ENCODE measurements at places on chromosomes 3 and 15.
A peak's percentile ranks its signal among the peaks of the same experiment; 100 is the strongest.

- DNase-seq = no peak
Measured at GRCh38 chr15:53910236-53910849, 67.9 kb upstream of the UNC13C start.

GRCh38 chr3:109570408-109570807 is 233.1 kb upstream of the DPPA4 start:
- DNase-seq = no peak

DNA sequence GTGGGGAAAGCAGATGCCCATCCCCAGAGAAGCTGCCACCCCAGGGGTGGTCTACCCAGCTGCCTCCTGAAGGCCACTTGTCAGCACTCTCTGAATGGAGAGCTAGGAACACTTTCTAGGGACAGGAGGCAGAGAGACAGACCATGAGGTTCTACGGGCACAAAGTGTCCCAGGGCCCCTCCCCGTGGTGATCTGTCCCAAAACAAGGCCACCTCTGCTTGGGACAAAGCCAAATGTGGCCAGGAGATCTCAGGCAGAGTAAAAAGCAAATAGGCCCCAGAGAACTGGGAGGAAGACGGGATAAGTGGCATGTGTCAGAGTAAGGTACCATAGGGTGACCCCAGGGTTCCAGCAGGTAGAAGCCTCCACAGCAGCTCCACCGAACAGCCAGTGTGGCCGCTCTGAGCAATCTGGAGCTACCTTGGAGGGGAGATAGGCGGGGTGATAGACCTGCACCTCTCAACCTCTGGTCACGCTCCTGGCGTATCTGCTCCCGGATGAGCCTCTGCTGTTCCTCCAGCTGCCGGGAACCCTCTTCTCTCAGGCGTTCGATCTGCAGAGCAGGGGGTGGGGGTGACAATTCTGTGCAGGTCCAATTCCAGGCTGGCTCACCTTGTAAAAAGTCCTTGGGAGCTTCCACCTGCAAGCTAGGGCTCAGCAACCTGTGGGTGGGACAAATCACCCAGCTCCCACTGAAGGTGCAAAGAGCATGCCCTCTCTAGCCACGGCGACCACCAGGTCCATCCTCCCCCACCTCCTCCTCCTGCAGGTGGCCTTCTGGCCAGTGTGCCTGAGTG is 6.2 kb downstream of the C15orf62 start:
- no peak for DNase-seq

DNA sequence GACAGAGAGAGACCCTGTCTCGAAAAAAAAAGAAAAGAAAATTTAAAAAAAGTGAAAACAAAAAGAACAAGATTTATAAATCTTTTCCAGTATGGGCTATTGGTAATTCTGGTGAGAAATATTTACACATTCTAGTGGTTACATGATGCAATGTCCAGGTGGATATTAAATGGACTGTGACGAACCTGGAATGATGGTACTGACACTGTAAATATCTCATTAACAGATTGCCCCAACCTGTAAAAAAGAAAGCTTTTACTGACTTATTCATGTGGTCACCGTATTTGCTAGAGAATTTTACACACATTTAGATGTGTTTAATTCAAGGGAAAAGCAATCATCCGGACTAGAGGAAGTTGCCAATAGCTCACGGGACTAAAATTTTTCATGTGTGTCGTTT is 162.1 kb upstream of the LRIG1 start:
- DNase-seq = no peak

DNA sequence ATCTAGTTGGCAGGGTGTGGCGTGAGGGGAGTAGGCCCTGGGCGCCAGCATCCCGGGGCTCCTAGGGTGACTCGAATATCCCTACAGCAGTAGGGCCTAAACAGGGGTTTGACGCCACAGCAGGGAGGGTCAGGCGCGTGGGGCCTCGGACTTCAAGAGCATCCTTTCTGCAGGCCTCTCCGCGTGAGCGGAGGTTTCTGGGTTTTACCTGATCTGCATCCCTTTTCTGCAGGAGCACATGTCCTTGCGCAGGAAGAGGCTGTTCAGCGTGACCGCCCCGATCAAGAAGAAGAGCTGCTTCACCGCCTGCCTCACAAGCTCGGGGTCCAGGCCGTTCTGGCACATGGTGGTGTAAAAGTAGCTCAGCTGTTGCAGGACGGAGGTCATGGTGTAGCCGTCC is 13.5 kb upstream of the GNB5 start:
- DNase-seq = no peak

DNA sequence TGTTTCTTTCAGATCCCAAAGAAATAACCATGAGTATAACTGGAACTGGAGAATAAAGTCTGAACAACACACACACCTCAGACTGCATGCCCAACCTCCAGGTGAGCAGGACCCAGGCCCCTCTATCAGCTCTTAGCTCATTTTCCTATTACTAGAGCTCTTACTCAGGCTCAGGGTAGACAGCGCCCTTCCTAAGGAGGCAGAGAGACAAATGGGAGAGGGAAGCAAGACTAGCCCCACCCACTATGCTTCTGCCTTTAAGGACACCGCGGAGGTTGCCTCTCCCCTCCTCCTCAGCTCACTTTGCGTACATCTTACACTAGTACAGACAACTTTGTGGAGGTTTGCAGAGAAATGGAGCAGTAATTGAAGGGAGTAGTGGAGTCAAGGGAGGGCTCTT is 44.0 kb upstream of the GLCE start:
- DNase-seq = no peak

DNA sequence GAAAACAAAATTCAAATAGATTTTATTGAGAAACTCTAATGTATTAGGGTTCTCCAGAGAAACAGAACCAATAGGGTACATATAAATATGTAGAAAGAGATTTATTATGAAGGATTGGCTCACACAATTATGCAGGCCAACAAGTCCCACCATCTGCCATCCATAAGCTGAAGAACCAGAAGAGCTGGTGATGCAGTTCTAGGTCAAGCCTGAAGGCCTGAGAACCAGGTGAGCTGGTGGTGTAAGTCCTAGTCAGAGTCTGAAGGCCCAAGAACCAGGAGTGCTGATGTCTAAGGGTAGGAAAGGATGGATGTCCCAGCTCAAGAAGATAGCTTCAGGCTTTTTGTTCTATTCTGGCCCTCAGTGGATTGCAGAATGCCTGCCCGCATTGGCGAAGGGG is 2.6 kb upstream of the NFKBIZ start:
- no peak for DNase-seq

- DNase-seq = no peak
Measured at GRCh38 chr15:28783873-28784272, 64.6 kb downstream of the GOLGA6L7 start.

DNA sequence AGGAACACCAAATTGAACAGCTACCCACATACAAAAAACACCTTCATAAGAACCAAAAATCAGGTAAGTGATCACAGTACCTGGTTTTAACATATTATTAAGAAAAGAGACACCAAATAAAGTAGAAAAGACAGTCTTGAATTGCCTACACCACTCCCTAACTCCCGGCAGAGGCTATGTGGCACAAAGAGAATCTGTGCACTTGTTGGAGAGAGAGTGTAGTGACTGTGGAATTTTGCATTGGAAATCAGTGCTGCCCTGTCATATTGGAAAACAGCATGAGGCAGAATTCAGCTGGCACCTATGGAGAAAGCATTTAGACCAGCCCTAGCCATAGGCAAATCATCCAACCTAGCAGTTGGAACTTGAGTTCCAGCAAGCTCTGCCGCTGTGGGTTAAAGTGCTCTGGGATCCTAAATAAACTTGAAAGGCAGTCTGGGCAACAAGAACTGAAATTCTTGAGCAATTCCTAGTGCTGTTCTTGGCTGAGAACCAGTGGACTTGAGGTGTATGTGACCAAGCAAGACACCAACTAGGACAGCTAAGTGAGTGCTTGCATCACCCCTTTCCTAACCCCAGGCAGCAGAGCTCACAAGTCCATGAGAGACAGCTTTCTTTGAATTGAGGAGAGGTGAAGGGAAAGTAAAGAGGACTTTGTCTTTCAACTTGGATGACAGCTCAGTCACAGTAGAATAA is 969.6 kb upstream of the ALCAM start:
- DNase-seq = no peak

GRCh38 chr15:92074646-92075045 is 221.1 kb downstream of the SLCO3A1 start:
- DNase-seq = no peak

DNA sequence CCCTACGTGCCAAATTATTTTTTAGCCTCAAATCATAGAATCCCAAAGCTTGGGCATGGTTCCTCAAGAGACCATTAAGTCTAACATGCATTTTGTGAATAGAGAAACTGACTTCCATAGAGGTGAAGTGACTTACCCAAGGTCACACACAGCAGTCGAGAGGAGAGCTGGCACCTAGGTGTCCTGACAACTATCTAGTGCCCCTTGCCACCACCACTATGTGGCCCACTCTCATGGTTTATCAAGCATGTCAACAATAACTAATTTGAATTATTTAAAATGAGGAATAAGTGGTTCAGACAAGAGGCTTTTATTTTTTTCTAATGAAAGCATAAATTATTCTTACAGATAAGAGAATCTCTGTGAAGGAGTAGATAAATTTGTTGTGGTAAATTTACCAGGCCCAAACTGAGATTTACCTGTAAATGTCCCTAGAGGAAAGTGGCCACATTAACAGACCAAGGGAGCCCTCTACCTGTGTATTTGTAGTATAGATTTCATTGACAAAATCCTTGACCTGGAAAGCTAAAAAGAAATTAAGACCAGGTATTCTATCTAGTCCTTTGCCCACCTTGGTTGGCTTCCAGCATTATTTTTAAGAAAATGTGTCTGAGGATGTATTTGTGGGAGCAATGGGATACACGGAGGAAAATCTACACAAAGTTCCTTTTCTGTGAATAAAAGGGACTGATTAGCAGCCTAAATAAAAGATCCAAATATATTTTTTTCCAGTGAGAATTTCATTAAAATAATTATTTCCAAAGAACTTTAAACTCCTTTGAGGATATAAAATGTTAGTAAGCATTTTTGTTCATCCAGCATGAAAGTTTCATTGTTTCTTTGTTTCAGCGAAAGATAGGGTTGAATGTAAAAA is 49.1 kb downstream of the IQCH start:
- DNase-seq = no peak

- DNase-seq = no peak
Measured at GRCh38 chr3:23748398-23749110, 57.2 kb upstream of the UBE2E1 start.

DNA sequence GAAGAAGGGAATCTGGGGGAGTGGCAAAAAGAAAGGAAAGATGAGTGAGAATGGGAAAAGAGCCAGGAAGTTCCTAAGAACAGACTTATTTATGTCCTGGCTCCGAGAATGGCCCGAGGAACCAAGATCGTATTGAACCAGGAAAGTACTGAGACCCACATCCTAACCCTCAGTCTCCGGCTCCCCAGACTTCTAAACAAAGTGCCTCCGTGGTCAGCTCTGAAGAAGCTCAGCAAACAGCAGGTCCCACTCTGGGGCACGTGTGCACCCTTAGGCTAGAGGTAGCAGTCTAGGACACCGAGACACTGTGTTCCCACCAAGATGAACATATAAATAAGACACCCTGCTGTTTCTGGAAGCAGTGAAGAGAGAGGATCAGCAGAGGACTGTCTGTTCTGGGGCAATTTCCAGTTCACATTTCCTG is 307.4 kb downstream of the NTRK3 start:
- DNase-seq = no peak

- no peak for DNase-seq
Measured at GRCh38 chr3:112470788-112471187, 28.5 kb downstream of the BTLA start.

- DNase-seq = no peak
Measured at GRCh38 chr15:68209735-68210408, 4.7 kb upstream of the CALML4 start.

DNA sequence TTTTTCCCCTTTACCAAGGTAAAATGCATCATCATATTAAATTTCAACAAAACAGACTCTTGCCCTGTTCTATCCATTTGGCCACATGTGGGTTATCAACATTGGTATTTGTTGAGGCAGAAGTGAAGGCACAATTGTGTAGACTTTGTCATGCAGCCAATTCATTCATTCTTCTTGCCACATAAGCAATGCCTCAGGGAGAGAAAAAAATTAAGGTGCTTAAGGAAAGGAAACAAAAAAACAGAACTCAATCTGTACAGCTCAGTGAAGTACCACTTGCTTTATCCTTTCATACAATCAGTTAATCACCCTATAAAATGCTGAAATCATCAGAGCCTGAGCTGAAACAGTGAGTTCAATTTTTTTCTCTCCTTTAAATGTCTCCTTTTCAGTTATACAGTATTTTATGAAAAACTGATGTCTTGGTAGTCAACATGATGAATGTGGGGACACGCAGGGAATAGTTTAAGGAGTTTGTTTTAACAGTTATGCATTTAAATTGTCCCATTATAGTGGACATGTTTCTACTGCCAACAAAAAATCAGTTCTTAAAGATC is 588.9 kb downstream of the MFSD1 start:
- no peak for DNase-seq

GRCh38 chr3:187319699-187320302 is 28.3 kb upstream of the MASP1 start:
- peak; percentile 82 for DNase-seq

DNA sequence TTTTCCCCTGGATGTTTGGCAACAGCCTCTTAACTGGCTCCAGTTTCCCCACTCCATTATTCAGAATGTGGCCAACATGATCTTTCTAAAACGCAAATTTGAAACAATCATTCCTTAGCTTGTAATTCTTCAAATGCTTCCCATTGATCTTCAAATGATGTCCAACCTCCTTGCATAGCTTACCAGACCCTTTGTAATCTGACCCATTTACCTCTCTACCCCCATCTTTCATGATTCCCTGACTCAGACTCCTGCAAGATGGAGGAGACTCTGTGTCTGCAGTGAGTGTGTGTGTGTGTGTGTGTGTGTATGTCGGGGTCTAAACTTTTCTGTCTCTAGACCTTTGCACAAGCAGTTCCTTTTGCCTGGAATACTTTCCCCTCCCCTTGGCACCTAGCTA is 515.7 kb upstream of the PROK2 start:
- no peak for DNase-seq

GRCh38 chr15:99019558-99020540 is 12.3 kb upstream of the PGPEP1L start:
- DNase-seq = no peak

GRCh38 chr3:149020196-149020838 is 29.0 kb downstream of the GYG1 start:
- no peak for DNase-seq

GRCh38 chr3:32009957-32010356 is 28.4 kb downstream of the ZNF860 start:
- no peak for DNase-seq

DNA sequence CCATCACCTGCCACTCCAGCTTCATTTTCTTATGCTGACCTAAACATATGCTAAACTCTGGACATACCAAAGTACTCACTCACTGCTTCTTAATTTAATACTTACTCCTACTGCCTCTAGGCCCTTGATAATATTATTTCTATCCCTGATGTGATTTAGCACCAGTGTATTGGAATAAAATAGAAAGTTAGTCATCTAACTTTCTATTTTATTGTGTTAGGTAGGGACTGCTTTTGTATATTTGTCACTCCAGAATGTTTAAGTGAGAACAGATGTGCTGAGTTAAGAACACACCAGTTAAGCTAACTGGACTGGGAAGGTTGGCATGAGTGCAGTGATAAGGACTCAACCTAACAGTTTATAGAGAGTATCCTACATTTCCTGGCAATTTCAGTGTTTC is 6.5 kb upstream of the CLDN16 start:
- DNase-seq = no peak

Data from endothelial cell (in vitro differentiated cells).